ENCODE measurements at places on chromosomes 13 and 19.

DNA sequence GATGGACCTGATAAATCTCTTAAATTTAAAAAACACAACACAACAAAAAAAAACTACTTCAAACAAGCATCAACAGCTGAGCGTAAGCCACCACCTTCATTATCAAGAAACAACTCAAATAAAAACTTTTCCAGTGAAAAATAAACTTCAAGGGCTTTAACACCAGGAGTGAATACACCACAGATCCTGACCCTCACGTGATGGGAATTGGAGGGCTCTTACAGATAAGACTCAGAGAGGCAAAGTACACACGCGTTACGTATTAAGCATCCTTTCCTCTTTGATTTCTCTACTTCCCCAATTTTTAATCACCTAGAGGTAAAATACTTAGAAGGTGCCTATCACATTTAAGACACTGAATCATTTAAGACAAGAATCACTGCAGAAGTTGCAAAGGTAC is 573 bp upstream of the STARD13 start:
- DNase-seq, result no peak

GRCh38 chr13:49499889-49500660 is 4.3 kb downstream of the PHF11 start:
- DNase-seq, result no peak

DNA sequence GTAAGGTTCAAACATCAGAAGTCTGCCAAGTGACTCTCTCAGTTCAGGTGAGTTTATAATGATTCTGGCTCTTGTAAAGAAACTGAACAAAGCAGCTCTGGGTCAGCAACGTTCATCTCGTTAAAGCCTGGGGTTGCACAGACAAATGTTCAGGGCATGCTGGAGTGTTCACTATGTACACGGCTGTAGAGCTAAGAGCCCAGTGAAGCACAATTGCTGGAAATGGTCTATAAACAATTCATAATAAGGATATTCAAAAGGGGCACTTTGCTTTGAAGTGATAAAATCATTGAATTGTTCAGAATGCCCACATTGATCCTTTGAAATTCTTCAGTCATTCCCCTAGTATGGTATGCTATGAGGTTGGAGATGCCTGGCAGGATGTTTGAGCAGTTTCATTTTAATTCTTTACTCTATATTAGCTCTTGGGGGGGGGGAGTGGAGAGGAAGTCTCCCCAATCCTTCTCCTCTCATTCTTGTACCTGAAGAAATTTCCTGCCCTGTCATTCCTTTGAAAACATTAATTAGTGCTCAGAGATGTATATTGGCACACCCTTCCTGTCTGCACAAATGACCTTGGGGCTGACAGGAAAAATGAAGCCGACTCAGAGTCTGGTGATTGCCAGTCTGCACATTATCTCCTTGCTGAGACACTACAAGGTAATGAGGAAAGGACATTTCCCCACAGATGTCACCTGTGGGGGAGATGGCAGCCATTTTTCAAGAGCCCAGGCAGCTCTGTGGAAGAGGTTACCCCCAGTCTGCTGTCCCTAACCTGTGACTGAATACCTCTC is 145.5 kb downstream of the DLEU7 start:
- no peak for DNase-seq

GRCh38 chr19:43767316-43767715 is 12.6 kb upstream of the SMG9 start:
- no peak for DNase-seq

DNA sequence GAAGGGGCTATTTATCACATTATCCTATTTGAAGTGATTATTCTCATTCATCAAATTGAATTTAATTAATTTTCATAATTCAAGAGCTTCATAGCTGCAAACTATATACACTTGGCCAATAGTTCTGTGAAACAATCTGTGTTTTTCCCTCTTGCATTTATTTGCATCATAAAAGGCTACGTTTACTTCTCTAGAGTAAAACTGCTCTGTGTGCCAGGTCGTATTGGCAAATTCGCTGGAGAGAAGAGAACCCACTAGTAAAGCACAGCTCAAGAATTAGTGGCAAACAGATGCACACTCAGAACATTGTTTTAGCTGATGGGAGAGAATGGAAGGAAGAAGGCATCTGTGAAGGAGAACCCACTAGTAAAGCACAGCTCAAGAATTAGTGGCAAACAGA is 81.8 kb downstream of the CYSLTR2 start:
- DNase-seq, result no peak

GRCh38 chr19:46040952-46041500 is at the start of gene IGFL4:
Gene IGFL4 (minus strand): TSS chr19:46041002. CDS start chr19:46040962, 40 bp downstream.
- DNase-seq, result no peak

GRCh38 chr19:15196360-15197005 is 4.3 kb downstream of the NOTCH3 start:
- DNase-seq, result no peak

- DNase-seq, result no peak
Measured at GRCh38 chr19:20273376-20273775, 106.4 kb downstream of the ZNF486 start.

All from AML-193 (cell line).